Muscle of back (tissue), 13 donors: ENCODE measurements at places on chromosomes 2 and 18. TPM values are rescaled to one million over a fixed set of nuclear protein-coding genes. Genes with fewer than 3 reads are reported as not detected.

Gene MPP4
- polyA plus RNA-seq = 0.14 TPM

Gene MDH1
- 370 TPM for polyA plus RNA-seq

Gene FAM237A
- polyA plus RNA-seq = not detected

Gene SRD5A2
- not detected for polyA plus RNA-seq

Gene CNGA3
- polyA plus RNA-seq = 0.97 TPM

Gene KIF1A
- polyA plus RNA-seq = 4.1 TPM

Gene ZNF519
- polyA plus RNA-seq = 4.2 TPM

Gene KIAA2012
- 0.92 TPM for polyA plus RNA-seq

- peak; percentile 42 for DNase-seq
These were observed 30.2 kb upstream of the RIOK3 start for GRCh38 chr18:23422751-23423418.

DNA sequence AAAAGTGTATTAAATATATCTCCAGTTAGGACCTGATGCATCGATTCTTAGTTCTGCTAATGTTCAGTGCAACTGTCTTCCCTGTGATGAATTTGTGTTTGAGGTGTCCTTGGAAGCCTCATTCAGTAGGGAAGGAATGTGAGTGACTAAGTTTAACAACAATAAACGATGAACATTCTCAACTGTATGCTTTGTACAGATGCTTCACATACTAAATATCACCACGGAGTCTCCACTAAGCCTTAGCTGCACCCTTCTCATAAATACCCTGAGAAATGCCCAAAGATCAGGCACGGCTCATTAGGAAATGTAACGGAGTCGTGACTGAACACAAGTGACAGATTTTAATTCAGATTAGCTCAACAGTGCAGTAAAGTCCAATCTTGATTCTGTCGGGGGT lies 24.4 kb upstream of the AGFG1 start:
- no peak for DNase-seq

GRCh38 chr18:10488017-10488416 lies 33.6 kb downstream of the APCDD1 start:
- DNase-seq = no peak

DNA sequence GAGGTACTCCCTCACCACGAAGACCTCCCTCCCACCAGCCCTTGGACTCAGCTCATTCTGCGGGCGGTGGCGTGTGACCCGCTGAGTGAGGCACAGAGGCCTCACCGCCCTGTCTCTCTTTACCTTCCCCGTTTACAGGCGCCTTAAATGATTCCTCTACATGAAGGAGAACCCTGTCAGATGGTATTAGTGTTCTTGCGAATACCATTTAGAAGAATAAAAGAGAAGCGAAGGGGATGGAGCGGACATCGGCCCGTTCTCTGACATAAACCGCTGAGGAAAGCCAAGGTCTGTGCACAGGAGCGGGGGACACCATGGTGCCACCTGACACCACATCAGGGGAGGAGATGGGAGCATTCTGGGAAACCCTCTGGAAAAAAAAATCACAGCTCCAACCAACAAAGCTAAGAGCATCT lies 179.8 kb downstream of the HDAC4 start:
- DNase-seq = no peak

GRCh38 chr18:74506448-74507084 lies 10.4 kb downstream of the CNDP2 start:
- peak; percentile 95 for DNase-seq

GRCh38 chr2:210555555-210555954 lies 844 bp upstream of the CPS1 start:
- no peak for DNase-seq

DNA sequence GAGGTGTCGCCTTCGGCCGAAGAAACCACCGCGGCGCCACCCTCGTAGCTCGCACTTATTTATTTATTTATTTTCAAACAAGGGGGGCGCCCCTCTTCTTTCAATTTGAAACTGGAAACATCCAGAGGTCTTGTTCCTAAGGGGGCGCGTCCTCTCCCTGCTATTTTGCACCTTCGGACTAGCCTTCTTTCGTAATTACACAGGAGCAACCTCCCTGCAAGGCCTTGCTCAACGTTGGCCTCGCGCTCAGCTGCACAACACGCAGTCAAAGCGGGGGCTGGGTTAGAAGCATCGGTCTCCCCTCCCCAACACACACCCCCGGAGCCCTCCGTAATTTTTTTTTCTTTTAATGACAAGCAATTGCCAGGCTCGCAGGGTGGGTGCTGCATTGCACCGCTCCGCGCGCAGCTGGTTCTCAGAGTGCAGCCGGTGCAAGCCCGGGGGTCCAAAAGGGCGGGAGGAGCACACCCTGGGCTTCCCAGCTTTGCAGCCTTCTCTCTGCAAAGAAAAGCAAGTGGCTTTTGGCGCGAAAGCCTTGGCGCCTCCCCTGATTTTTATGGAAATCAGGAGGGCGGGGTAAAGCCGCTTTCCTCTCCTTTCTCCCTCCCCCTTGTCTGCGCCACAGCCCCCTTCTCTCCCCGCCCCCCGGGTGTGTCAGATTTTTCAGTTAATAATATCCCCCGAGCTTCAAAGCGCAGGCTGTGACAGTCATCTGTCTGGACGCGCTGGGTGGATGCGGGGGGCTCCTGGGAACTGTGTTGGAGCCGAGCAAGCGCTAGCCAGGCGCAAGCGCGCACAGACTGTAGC lies at the start of gene MYCN:
MYCN (plus strand) TSS at position 697 of the 807 bp plus-strand sequence. CDS start 1,515 bp downstream, outside the sequence.
- peak; percentile 81 for DNase-seq

GRCh38 chr2:141301551-141301950 lies 829.3 kb downstream of the LRP1B start:
- DNase-seq = no peak

DNA sequence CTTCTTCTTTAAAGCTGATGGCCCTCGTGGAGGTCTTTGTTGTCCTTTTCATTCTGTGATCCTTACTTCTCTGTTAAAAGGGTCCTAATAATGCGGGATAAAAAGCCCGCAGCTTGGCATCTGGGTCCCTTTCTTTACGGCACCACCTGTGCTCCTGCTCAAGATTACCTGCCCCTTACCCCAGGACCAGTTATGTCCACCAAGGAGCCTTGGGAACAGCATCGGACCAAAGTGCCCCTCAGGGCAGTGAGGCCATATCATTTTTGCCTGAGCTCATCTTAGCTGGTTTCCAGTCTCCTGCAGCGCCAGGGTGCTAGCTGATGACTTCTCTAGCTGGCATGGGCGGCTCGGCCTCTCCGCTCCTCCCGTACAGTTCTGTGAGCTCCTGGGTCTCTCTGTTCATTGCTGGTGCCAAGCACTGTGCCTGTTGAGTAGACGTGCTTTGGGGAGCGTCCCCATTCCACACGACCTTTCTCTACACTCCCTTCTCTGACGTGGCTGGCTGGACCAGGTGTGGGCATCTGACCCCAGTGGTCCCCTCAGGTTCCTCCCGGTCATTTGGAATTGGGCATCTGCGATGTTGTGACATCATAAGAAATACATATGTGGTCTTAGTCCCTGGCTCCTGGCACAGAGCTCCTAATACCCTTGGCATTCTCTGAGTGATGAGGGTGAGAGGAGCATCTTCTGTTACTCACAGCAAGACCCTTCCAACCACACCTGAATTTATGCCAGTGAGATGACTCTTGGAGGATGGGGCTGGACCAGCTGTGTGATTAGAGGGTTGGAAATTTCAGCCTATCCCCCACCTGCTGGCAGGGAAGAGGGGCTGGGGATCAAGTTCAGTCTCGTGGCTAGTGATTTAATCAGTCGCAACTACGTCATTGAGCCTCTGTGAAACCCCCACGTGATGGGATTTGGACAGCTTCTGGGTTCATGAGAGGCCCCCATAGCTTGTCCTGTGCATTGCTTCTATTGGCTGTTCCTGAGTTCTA lies 134.2 kb upstream of the HS6ST1 start:
- DNase-seq = no peak

GRCh38 chr18:26568926-26569665 lies 20.7 kb upstream of the KCTD1 start:
- DNase-seq = no peak

GRCh38 chr2:169828141-169828811 lies 1.0 kb downstream of the UBR3 start:
- DNase-seq = peak; percentile 22

GRCh38 chr2:69138793-69139459 lies 125.9 kb downstream of the ANTXR1 start:
- no peak for DNase-seq

DNA sequence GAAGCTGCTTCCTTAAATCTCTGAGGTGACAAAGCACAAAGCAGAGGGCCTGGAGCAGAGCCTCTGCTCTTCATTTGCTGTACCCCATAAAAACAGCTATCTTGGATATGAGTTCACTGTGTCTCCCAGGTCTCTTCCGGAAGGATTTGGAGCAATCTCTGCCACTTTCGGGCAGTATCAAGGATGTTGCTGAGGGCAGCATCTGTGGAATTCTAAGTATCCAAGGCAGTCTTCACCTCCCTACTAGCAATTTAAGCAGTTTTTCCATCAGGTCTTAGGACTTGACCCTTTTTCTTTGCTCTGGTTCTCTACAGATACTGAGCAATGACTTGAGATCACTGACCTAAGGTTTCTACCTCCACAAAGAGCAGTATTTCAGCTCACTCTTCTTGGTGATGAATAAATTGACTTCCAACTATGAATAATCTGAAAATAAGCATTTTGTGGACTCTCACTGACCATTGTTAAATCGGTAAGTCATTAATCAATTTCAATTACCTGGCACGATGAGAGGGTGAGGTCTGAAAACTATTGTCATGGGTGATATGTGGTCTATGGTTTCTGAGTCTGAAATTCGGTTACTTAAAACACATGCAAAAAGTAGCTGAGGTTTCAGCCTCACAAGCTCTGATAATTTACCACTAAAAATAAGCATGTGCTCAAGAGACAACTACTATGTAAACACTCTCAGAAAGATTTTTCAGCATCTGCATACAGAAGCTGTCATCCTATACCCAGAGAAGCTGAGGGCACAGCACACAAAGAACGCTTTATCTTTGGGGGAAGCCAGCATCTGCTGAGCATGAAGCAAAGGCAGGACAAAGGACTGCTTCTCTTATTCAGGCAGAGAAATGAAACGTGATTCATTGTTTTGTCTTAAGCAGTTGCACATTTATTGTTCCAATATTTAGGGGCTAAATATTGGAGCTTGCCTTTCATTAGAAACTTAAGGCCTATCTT lies 32.1 kb upstream of the SPATS2L start:
- DNase-seq = no peak

GRCh38 chr2:88483200-88483599 lies 30.7 kb upstream of the FOXI3 start:
- DNase-seq = no peak

DNA sequence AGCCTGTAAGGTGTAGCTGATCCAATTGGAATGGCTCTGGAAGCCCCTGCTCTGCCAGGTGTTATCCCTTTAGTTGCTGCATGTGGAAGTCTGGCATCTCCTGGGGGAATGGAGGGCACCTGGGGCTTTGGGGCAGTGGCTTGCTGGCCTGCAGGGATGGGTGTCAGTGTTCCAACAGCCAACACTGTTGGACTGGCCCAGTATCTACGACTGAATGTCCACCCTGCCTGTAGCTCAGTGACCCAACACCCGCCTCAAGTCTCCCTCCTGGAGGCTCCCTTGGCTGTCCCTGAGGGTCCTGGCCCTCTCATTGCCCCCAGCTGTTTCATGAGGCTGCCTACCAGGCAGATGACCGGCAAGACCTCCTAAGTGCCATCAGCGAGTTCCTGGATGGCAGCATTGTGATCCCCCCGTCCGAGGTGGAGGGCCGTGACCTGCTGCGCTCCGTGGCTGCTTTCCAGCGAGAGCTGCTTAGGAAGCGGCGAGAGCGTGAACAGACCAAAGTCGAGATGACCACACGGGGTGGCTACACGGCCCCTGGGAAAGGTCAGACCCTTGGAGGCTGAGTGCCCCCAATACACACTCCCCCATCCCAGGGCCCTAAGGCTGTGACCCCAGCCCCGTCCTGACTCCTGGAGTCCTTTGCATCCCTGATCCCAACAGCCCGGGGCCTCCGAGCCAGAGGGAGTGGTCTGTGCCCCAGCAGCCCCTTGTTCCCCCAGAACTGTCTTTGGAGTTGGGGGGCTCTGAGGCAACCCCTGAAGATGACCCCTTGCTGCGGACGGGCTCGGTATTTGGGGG lies 7.7 kb downstream of the SLC4A3 start:
- no peak for DNase-seq
